ENCODE measurements at places on chromosomes 5 and 9.

- no peak for DNase-seq
These were observed 667.1 kb upstream of the RGMB start for GRCh38 chr5:98106116-98107031.

- DNase-seq: no peak
These were observed 763.1 kb downstream of the TAF11L14 start for GRCh38 chr5:18397371-18397770.

DNA sequence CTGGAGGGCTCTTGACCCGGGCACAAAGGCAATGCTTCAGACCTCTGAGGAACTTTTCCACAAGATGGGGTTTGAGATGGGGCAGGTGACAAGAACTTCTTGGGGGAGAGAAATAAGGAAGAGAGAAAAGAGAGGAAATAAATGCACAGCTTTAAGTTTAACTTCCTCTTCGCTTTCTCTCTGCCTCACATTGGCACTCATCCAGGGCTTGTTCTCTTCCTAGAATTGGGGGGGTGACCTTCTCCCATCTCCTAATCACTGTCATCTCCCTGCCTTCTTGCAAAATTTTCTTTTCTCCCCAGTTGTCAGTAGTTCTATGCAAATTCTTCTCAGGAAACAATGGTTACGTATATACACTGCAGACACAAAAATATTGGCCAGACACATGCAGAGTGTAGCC, 19.1 kb upstream of the ADCY2 start:
- DNase-seq: no peak

- no peak for DNase-seq
These were observed at the start of gene DMRT1 for GRCh38 chr9:841371-842209. Gene DMRT1 (plus strand): TSS chr9:841697. CDS start chr9:841839, 142 bp downstream.

GRCh38 chr9:133677126-133678010, 41.2 kb downstream of the DBH start:
- DNase-seq: no peak

DNA sequence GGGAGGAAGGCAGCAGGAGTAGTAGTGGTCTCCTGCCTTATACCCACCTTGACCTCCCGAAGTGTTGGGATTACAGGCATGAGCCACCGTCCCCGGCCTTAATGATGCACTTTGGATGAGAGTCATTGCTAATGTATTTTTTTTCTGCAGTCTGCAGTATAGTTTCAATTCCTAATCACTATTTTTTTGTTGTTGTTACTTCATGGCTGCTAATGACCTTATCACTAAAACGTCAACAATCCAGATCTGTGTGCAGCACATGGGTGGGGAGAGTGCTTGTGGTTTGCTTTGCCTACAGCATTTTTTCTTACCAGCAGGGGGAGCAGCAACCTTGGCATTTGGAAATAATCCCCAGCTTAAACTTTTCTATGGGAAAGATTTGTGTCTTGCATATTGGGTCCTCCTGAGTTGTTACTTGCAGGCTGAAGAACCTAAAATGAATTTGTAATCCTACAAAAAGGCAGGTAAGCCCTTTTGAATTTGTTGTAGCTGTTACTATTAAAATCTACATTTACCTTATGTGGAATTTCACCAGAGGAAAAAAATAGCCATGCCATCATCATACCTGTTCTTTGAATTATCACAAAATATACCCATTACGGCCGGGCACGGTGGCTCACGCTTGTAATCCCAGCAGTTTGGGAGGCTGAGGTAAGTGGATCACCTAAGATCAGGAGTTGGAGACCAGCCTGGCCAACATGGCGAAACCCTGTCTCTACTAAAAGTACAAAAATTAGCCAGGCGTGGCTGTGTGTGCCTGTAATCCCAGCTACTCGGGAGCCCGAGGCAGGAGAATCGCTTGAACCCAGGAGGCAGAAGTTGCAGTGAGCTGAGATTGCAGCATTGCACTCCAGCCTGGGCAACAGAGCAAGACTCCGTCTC, 6.3 kb upstream of the MED7 start:
- no peak for DNase-seq

- DNase-seq: no peak
These were observed 102.4 kb downstream of the DAPK1 start for GRCh38 chr9:87599901-87600610.

DNA sequence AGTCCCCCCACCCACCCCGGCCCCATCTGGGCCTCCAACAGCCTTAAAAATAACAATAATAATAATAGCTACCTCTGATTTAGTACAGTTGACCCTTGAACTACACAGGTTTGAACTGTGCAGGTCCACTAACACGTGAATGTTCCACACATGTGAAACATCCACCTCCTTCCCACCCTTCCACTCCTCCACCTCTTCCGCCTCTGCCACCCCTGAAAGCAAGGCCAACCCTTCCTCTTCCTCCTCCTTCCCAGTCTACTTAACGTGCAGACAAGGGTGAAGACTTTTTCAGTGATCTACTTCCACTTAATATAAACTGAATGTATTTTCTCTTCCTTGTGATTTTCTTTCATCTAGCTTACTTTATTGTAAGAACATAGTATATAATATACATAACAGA, 10.8 kb downstream of the PDGFRB start:
- DNase-seq: no peak
